ENCODE measurements at places on chromosomes 1 and 21.

GRCh38 chr1:82220754-82221153, 420.0 kb downstream of the ADGRL2 start:
- DNase-seq: no peak

- no peak for DNase-seq
Measured at GRCh38 chr1:108028841-108029388, 63.9 kb upstream of the VAV3 start.

- no peak for DNase-seq
Measured at GRCh38 chr21:22725436-22725835, 1727.2 kb downstream of the NCAM2 start.

DNA sequence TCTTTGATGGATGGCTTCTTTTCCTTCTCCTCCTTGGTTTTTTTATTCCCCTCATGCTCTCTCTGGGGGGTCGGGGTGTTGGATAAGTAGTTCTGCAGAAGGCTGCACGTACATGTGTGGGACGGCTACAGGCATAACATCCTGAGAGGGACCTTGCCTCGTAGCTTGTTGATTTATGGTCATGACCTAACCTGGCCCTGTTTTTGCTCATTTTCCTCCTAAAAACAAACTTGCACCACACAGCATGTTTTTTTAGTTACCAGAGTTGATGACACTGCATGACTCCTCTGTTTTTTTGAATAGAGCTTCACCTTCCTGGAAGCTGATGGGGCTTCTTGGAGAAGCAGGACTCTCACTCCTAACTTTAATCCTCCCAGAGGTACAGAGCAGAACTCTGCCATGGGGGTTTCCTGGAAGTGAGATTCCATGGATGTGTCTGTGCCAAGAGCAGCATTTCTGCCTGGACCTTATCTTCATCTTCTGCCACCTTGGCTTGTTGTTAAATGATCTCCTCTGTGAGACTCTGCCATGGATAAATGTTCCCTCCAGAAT, 114.7 kb downstream of the PAPPA2 start:
- DNase-seq: no peak

DNA sequence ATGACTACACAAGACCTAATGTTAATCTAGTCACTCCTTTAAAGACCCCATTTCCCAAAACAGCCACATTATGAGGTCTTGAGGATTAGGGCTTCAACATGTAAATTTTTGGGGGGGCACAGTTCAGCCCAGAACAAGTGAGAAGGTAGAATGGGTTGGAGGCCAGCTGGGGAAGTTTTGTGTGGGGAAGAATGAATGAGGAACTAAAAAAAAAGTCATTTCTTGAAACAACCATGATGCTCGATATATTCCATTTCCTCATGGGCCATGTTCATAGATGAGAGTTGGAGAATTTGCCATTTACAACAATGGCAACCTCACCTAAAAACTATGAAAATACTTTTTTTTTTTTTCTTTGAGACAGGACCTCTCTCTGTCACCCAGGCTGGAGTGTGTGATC, 14.5 kb downstream of the NLRP3 start:
- DNase-seq: no peak

- DNase-seq: no peak
Measured at GRCh38 chr1:247113094-247113497, 8.9 kb upstream of the ZNF669 start.

GRCh38 chr1:207870306-207871031, 40.5 kb downstream of the CD34 start:
- DNase-seq: no peak

GRCh38 chr1:96524100-96524499, 197.5 kb upstream of the PTBP2 start:
- DNase-seq: no peak

GRCh38 chr1:93317207-93317606, 28.5 kb upstream of the DR1 start:
- no peak for DNase-seq

GRCh38 chr1:202130297-202130721, 7.6 kb downstream of the GPR37L1 start:
- DNase-seq: no peak

- no peak for DNase-seq
Measured at GRCh38 chr1:205056188-205056611, 13.2 kb downstream of the CNTN2 start.

- DNase-seq: no peak
Measured at GRCh38 chr1:197921235-197922069, 4.3 kb downstream of the LHX9 start.

- no peak for DNase-seq
Measured at GRCh38 chr1:68495968-68496679, 758 bp downstream of the DEPDC1 start.

- DNase-seq: no peak
Measured at GRCh38 chr1:241352401-241352800, 4.6 kb downstream of the RGS7 start.

DNA sequence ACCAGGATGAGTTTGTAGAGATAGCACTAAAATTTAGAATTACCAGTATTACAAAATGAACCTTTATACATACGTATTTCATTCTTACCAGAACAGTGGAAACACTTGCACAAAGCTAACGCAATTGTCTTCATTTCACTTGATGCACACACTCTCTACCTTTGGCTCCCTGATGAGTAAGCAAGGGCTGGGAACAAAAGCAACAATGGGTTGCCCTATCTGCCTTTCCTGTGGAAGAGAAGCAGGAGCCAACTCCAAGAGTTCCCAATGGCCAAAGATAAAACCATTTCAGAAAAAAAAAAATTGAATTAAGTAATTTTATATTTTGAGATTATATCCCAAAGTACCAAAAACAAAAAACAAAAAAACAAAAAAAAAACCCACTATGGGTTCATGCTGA, 344.1 kb upstream of the GREM2 start:
- DNase-seq: no peak

GRCh38 chr1:92487078-92487605, 417 bp upstream of the GFI1 start:
- DNase-seq: no peak

DNA sequence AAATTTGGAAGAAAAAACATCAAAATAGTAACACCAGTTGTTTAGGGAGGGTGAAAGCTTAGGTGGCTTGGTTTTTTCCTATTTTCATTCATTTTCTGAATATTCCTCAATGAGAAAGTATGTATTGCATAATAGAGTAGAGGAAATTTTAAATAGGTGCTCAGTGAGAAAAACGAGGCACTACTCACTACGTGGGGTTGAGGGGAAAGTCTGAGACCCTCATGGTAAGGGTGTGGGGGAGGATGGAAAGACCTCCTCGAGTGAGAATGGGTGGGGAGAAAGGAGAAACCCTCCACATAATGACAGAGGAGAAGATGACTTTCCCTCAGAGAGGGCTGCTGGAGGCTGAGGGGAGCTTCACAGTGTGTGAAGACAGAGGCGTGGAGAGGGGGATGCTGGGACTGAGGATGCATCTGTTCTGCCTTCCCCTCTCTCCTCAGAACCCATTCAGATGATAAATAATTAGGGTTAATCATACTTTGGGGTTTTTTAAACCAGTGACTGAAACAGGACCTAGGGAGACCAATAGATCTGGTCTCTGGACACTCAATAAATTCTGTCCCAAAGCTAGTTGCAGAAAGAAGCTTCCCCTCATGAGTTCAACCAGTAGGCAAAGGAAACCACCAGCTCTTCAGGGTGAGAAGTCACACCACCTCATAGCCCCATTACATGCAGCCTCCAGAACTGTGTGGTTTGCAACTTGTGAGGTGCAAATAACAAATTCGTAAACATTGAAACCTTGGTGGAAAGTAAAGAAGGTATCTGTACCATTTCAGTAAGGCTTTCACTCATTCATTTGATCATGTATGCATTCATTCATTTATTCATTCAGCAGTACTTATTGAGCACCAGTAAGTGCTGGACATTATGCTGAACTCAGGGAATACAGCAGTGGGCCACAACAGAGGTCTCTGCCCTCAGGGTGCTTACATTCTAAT, 17.1 kb downstream of the SLAMF7 start:
- no peak for DNase-seq

- DNase-seq: peak; percentile 63
Measured at GRCh38 chr1:156623946-156624813, 5.0 kb downstream of the HAPLN2 start.

GRCh38 chr1:37363535-37363934, 110.8 kb upstream of the ZC3H12A start:
- no peak for DNase-seq

- no peak for DNase-seq
Measured at GRCh38 chr1:237891979-237892378, 1.3 kb upstream of the ZP4 start.

GRCh38 chr21:45721671-45722070, 78.1 kb downstream of the PCBP3 start:
- no peak for DNase-seq

Measured in AG20443 (cell line).